LHCN-M2 (cell line): ENCODE measurements at places on chromosomes 1 and 21. TPM values are rescaled to one million over a fixed set of nuclear protein-coding genes. Genes with fewer than 3 reads are reported as not detected.

DNA sequence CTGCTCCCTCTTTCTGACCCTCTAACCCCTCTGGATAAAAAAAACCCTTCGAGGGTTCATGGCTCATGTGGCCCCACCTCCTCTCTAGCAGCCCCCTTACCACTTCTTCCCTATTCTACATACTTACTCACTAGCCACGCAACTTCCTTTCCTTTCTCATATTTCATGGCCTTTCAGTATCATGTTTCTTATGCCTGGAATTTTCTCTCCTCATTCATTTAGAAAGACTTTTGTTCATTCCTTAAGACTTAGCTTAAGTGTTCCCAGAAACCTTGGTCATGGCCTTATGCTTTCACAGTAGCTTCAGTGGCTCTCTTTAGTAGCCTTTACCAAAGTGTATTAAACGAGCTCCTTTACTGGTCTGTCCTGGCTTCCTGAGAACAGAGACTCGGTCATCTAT lies 6.1 kb downstream of the ACP6 start:
- peak; percentile 43 for DNase-seq

DNA sequence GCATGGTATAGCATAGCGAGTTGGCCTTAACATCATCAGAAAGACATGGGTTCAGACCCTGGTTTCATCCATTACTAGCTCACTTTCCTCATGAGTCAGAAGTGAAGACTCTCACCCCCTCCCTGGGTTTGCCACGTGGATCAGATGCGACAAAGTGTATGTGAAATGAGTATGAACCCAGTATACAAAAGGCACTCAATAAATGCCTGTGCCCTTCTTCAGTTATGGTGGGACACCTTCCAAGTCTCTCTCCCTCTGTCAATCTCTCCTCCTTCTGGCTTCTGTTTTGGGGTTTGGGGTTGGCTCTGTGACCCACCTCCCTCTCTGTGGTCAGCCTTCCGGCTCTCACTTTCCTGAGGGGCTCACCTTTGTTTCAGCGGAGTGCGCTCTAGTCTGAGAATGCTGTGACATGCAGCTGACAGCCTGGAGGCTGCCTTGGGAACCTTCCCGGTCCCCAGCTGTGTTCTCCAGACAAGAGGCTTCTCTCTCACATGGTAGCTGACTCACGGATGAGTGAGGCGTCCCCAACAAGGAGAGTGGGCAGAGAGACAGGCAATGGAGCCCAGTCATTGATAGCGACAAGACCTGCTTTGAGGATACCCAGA lies 155.0 kb upstream of the EDN2 start:
- peak; percentile 82 for DNase-seq

- no peak for DNase-seq
Observed at GRCh38 chr1:228440761-228441500, 24.3 kb upstream of the TRIM17 start.

GRCh38 chr1:207850621-207851407 lies 60.1 kb downstream of the CD34 start:
- DNase-seq = no peak

GRCh38 chr1:228243093-228243492 lies 35.2 kb downstream of the OBSCN start:
- no peak for DNase-seq

- DNase-seq = no peak
Observed at GRCh38 chr1:17348593-17349234, 23.3 kb upstream of the PADI6 start.

DNA sequence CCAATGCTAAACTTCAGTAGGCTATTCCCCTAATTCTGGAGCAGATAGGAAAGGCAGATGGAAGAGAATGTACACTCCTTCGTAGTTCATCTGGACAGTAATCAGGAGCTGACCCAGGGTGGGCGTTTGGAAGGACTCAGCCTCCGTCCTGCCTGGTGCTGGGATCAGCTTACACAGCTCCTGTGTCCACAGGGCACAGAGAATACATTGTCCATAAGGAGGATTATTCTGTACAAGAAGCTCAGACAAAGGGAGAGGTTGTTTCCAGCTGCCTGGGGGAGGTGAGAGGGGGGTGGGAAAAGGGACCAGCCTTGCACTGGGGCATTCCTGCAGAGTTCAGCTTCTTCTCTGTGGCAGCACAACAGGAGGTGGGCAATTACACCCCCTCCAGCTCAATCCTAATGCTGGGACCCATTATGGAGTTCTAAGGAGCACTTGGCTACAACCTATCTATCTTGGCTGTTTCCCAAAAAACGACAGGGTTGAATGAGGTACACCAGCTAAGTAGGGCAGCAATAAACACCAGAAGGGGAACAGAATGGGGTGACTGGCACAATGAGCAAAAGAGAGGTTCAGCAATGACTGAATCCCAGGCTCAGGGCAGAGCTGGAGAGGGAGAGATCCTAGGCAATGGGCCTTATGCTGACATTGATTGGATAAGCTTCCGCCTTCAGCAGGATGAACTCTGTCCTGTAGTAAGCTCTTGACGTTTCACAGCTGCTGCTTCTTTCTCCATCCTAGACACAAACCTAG lies 7.4 kb downstream of the MED8 start:
- DNase-seq = no peak

DNA sequence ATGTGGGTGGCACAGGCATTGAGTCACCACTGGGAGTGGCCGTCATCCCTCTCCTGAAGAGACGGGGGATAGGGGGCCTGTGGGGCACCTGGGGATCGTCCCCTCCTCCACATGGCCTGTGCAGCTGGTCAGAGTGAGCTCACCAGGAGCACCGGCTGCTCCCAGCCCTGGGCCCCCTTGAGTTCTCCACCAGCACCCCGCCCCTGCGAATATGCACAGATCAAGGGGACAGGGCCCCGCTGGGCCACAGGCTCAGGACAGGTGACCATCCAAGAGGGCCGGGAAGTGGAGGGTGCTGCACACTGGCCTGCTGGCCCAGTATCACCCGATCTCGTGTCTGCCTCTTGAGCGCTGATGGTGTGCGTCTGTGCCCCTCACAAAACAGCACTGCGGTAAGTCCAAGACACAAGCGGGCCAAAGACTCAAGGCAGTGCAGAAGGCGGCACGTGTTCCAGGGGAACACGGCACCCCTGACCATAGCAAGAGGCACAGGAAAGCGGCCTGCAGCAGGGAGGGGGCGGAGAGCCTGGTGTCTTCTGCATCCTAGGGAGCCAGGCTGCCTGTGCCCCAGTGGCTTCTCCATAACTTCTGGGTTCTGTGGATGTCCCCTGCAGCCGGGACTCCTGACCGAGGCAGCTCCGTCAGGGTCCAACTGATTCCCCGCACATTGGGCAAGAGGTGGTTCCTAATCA lies 18.1 kb upstream of the TSPEAR start:
- DNase-seq = no peak

DNA sequence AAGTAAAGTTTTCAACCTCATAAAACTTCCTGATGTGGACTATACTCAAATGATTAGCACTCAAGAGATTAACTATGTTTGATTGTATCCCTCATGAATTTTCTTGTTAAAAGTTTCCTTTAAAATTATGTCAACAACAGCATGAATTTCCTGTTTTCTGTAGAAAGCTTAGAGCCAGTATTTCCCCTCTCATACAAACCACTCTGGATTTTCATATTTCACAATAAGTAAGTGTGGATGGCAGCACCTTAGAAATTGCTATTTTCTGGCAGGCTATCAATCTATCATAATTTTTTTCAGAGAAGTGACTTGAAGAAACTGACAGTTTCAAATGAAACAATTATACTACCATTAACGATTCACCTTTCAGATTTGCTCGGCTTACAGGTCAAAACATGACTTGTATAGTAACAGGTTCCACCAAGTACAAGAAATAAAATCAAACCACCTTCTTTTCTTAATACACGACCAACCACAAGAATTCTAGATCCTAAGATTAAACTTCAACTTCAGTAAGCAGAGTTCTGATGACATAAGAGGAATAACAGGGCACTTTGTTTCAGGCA lies 20.8 kb downstream of the ELK4 start:
- DNase-seq = no peak

DNA sequence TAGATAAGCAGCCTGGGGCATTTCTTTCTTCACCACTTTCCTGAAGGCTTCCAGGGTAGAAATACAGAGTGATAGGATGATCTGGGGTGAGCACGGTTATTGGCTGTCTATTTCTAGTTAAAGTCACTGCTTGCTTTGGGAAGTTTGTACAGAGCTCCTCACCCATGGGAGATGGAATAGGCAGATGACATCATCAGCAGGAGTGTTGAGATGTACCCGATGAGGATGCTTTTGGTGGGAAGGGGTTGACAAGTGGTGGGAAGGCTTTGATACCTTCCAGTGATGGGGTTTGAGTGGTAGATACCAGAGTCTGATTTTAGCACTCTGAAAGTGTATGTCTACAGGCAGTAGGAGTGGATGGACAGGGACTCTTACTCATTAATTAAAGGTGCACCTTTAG lies 112.6 kb downstream of the BRINP2 start:
- DNase-seq = no peak

DNA sequence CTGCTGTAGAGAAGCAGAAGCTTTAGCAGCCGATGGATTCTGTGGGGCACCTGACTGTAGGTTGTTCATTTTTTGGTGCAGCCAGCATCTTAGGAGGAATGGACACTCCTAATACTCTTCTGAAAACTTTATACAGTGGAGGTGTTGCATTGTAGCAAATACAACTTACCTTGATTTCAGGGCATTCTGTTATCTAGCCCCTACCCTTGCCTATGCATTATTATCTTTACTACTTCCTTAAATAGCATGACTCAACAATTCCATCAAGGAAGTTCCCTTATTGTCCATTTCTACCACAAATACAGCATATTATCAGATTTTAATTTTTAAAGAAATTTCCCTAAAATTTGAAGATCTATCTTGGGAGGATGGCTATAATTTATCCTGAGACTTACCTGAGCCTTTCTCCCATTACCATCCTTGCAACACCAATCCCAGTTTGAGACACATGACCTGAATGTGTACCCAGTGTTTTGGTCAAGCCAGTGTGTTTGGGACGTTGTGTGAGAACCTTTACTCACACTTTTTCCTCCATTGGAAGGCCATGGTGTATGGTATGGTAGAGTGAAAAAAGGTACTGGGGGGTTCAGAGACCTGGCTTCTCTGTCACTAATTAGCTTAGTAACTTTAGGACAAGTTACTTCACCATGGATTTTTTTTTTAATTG lies 9.2 kb downstream of the POU2F1 start:
- DNase-seq = no peak

GRCh38 chr1:44619261-44619900 lies 54.9 kb downstream of the TMEM53 start:
- DNase-seq = no peak

GRCh38 chr1:32868806-32869455 lies 1.8 kb downstream of the FNDC5 start:
- DNase-seq = no peak

DNA sequence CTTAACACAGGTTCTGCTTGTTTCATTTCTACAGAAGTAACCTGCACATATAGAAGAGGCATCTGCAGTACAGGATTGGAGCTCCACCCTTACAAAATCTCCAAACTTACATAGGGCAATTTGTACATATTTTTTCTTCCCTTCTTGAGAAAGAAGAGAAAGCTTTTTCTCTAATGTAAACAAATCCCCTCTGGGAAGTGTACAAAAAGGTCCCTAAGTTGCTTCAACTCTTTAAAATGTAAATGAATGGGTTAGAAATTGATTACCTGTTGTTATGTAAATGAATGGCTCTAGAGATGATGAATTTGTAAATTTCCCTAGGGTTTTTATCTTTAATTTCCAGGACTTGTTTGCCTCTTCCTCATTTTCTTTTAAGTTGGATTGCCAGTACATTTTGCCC lies 1183.7 kb downstream of the MRPL39 start:
- DNase-seq = no peak

- no peak for DNase-seq
Observed at GRCh38 chr1:226937940-226938725, 2.0 kb upstream of the COQ8A start.

- DNase-seq = no peak
Observed at GRCh38 chr1:6907201-6907600, 121.9 kb downstream of the CAMTA1 start.

DNA sequence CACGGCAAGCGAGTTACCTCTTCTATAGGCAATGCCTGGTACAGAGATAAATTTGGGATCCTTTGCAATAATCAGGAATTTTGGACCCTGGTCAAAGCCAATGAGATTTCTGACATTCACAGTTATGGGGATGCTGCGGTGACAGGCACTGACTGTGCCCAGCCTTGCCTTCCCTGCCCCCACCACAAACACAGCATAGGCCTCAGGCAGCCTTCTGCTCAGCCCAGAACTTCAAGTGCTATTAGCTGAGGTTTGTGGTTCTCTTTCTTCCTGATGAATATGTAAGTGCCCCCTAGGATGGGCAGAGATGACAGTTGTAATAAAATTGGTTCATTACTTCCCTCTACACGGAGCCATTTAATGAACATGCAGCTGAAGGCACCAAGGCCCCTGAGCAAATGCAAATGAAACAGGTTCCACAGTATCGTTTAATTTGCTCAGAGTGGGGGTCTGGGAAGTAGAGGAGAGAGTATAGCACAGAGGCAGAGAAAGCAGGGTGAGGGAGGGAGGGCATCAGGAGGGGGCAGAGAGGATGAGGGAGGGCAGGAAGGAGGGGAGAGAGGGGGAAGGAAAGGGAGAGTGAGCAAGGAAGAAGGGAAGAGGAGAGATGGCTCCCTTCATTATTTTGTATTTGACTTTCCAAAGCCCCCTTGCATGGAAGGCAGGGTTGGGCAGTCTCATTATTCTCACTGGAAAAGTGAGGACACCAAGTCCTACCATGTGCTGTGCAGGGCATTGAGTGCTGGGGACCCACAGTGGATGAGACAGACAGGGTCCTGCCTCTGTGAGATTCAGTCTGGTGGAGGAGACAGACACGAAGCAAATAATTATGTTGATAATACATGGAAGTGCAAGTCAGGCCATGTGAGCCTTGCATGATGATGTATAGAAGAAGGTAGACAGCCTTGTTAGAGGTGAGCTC lies 513.0 kb downstream of the PTPRU start:
- DNase-seq = no peak

Gene GSTM5
- total RNA-seq = not detected in 2 replicates

Gene TEDDM1
- not detected in 2 replicates for total RNA-seq

Gene DDR2
- 55.3 and 73.1 TPM in 2 replicates for total RNA-seq

Gene C1orf21
- 10.2 and 23.9 TPM in 2 replicates for total RNA-seq

Gene OR6N1
- total RNA-seq = not detected in 2 replicates

Gene DHX9
- 152 and 166 TPM in 2 replicates for total RNA-seq

Gene RCAN3
- total RNA-seq = 6.1 and 6.8 TPM in 2 replicates

Gene CYYR1
- 0.71 and 0.92 TPM in 2 replicates for total RNA-seq

Gene F3
- total RNA-seq = 30.2 and 56.4 TPM in 2 replicates

Gene KRTAP19-3
- total RNA-seq = not detected in 2 replicates

Gene ETNK2
- 1.1 and 3.5 TPM in 2 replicates for total RNA-seq

Gene IKBKE
- total RNA-seq = 9.2 and 10.7 TPM in 2 replicates

Gene MATN1
- total RNA-seq = 0.06 and 0.32 TPM in 2 replicates

Gene NVL
- total RNA-seq = 28.6 and 37.6 TPM in 2 replicates
